ENCODE measurements at places on chromosomes 2 and 18.

DNA sequence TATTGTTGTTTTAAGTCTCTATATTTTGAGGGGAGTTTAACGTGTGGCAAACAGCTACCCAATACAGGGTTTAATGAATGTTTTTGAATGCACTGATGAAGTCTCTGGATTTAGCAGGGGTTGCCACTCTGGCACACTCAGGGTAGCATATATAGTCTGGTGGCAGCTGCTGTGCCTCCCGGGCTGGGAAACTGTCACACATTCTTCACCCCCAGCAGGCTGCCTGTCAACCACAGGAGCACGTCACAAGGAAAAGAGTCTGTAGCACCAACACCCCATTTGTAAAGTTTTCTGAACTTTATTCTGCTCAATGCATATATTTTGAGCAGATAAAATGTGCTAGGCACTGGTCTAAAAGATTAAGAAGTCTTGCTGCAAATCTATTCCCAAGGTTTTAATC is 39.3 kb downstream of the NGEF start:
- DNase-seq: no peak

- no peak for DNase-seq
Observed at GRCh38 chr2:209044307-209044706, 379.5 kb upstream of the MAP2 start.

DNA sequence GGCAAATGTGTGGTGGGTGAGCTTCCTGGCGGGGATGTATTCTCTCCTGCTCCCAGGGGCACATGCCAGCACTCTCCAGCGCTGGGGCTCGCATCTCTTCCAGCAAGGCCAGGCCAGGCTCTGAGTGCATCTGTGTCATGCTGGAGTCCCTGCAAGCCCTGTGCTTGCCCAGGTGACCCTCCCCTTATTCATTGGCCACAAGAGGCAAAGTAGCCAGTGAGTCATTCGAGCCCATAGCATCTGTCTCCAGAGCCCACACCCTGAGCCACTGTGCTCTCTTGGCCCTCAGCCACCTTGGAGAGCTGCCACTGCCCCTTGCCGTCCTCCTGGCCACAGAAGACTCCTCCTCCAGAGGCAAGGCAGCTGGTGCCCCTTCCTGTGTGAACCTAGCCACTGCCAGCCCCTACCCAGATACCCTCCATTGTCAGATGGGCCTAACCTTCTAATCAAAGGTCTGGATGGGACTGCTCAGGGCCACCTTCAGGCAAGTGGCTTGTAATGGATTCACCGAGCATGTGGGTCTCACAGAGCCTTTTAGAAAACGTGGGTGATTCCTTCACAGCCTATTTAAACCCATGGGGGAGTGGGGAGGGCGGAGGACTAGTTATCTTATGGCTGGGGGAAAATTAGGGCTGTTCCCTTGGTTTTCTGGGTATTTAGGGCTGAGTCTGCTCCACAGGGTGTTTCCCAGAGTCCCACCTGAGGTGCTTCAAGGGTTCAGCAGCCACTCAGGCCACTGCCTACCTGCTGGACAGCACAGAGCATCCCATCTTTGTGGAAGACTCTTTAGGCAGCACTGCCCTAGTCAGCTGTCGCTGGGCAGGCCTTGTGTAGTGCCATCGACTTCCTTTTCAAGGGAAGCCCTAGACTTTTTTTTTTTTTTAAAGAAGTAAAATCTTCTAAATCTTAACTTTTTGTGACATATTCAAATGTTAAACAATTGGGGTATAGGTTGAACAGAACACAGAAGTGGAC is 137.4 kb downstream of the ACOXL start:
- no peak for DNase-seq

DNA sequence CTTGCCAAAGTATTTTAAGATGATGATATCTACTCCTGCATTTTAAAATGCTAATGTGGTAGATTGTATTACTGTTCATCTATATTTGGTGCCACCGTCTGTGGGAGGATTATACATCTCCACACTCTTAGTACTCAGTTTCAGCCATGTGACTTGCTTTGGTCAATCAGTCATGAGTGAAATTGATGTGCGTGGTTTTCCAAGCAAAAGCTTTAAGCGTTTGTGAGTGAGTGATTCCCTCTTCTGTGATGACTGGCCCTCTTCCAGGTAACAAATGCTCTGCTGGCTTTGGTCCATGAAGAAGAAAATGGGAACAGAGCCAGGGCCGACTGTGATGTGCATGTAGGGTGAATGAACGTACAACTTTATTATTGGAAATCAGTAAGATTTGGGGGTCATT is 330.4 kb downstream of the LPIN1 start:
- no peak for DNase-seq

GRCh38 chr2:231542136-231542535 is 11.9 kb upstream of the NMUR1 start:
- no peak for DNase-seq

GRCh38 chr2:34401186-34401585 is 802.1 kb upstream of the FAM98A start:
- DNase-seq: no peak

GRCh38 chr18:33128581-33128980 is 311.9 kb downstream of the CCDC178 start:
- DNase-seq: no peak

DNA sequence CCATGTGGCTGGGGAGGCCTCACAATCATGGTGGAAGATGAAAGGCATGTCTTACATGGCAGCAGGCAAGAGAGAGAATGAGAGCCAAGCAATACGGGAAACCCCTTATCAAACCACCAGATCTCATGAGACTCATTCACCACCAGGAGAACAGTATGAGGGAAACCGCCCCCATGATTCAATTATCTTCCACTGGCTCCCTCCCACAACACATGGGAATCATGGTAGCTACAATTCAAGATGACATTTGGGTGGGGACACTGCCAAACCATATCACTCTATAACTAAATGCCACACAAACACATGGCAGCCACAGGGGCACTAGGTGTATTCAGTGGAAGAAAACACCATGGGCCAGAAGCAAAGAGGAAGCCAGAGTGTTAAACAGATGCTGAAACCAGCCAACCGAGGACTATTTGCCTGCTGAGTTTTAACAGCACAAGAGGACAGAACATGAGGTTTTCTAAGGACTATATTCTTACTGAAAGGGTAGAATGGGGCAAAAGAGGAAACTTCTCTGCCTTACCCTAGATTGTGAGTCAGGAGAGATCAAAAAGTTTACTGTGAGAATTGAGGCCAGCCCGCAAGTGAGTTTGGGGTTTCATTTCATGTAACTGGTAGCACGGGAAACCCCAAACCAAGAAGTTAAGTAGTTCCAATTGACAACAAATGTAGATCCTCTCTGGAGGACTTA is 49.2 kb downstream of the SIGLEC15 start:
- DNase-seq: no peak

- no peak for DNase-seq
Observed at GRCh38 chr2:60759654-60760053, 3.6 kb downstream of the PAPOLG start.

GRCh38 chr2:28633746-28634145 is 117.9 kb upstream of the PPP1CB start:
- DNase-seq: no peak

DNA sequence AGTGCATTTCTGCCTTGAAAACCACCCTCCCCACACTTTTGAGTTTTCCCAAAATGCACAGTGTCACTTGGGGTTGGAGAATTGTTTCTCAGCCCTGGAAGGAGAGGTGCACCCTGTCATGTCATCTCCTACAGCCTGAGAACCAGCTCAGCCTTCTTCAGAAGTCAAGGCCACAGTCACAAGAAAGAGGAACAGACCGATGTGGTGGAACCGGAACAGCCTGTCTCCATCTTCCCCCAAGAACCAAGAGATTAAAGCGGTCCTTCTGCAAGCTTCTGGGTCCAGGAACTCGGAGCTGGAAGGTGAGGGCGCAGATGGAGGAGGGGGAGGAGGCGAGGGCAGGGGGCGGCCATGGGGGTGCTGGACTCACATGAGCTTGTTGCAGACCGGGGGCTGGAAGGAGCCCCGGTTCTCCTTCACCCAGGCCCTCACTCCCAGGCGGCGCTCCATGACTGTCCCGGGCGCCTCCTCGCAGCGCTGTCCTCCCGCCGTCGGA is 248 bp downstream of the HAAO start:
- no peak for DNase-seq

- no peak for DNase-seq
Observed at GRCh38 chr2:157267476-157267875, 10.0 kb downstream of the GALNT5 start.

GRCh38 chr18:33146014-33146413 is 294.5 kb downstream of the CCDC178 start:
- no peak for DNase-seq

GRCh38 chr2:9002637-9003365 is 683 bp downstream of the MBOAT2 start:
- DNase-seq: peak; percentile 15

DNA sequence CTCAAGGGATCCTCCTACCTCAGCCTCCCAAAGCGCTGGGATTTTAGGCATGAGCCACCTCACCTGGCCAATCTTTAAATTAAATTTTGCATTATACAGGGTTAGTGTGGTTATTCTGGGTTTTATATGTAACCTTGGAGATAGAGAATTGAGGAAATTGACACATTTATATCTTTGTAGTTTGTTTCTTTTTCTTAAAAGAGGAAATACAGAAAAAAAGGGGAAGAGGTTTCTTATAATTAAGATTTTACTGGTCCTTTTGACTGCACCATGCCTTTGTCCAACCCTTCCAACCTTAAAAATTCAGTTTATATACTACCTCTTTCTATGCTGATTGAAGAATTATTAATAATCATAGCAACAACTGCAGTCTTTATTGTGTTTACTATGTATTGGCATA is 210.1 kb upstream of the STON1 start:
- no peak for DNase-seq

GRCh38 chr18:68466672-68467071 is 248.2 kb downstream of the TMX3 start:
- DNase-seq: no peak

- DNase-seq: no peak
Observed at GRCh38 chr2:120167272-120167671, 55.9 kb downstream of the TMEM185B start.

- no peak for DNase-seq
Observed at GRCh38 chr18:27948986-27949385, 227.9 kb downstream of the CDH2 start.

DNA sequence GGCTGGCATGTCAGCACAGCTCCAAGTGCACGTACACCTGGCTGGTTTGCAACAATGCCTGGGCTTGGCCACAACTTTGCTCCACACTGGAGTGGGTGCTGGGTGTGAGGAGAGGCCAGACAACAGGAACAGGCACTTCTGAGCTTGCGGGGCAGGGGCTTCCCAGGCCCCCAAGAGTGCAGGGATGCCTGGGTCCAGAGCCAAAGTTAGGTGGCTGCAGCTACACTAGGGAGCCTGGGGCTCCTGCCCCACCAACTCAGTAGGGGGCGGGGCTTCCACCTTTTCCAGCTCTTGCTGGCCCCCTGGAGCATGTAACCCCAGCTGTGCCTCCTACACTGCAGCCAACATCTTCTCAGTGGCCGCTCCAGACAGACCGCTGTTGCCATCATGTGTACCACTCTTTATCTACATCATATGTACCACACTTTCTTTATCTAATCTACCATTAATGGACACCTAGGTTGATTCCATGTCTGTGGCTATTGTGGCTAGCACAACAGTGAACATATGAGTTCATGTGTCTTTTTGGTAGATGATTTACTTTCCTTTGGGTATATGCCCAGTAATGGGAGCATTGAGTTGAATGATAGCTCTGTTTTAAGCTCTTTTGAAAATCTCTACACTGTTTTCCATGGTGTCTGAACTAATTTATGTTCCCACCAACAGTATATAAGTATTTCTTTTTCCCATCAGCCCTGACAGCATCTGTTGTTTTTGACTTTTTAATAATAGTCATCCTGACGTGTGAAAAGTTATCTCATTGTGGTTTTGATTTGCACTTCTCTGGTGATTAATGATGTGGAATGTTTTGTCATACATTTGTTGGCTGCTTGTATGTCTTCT is 87.9 kb downstream of the ZNF804A start:
- DNase-seq: no peak

GRCh38 chr2:85132834-85133637 is at the start of gene TCF7L1:
TCF7L1 (plus strand) TSS chr2:85133392; CDS start chr2:85133685, 293 bp downstream.
- DNase-seq: peak; percentile 71

DNA sequence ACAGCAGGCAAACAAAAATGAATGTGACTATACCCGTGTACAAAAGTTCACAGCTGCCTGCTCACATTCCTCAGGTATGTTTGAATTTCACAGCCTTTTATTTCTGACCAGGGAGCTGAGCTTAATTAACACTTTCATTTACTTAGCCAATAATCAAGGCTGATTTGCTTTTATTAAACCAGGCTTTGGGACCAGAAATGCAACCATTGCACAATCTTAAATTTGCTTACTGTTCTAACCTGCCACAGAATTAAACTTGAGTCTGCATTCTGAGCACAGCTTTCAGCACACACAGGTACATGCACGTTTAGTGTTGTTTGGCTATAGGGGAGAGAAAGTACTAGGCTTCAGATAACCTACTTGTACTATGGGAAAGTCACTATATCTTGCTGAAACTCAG is 372.4 kb upstream of the ATP5MC3 start:
- no peak for DNase-seq

DNA sequence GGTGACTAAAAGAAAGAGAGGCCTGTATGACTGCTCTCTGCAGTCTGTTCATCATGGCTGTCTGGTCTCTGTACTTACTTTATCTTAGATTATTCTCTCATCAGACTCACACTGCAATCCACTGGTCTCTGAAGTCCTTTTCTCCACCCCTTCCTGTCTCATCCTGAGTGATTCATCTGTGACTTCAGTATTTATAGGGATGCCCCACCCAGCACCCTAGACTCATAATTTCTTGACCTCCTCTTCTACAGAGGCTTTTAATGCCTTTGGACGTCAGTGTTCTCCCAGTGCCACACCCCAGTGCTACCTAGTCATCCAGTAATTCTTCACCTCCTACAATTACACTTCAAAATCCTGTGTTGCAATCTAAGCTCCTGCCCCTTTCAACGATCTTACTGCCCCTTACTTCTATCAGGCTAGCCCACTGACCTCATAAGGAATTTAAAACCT is 14.9 kb upstream of the ITPRID2 start:
- DNase-seq: peak; percentile 68

- DNase-seq: no peak
Observed at GRCh38 chr18:46706968-46707367, 49.9 kb downstream of the ST8SIA5 start.

DNA sequence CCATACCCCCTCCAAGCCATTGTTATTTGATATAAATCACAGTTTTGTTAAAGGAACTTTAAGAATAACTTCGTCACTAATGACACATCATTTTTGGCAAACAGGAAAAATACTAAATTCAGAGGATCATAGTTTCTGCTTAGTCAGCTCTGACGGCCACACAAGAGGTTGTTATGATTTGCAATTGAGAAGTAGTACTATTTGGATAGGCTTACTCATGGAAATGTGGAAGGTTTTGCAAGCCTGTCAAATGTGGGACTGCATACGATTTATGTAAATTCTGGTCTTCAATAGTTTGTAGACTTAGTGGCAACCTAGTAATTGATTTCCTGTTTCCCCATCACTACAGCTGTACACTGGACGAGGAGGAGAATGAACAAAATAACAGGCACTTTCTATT is 108.1 kb downstream of the ARHGEF33 start:
- no peak for DNase-seq
